ENCODE measurements at places on chromosomes 13 and 19.

- no peak for DNase-seq
These were observed 235.0 kb downstream of the PCCA start for GRCh38 chr13:100323937-100324336.

GRCh38 chr19:6970443-6970842 lies 50.8 kb downstream of the MBD3L2B start:
- DNase-seq = peak; percentile 85

- DNase-seq = no peak
These were observed 2.3 kb upstream of the EPHX3 start for GRCh38 chr19:15234431-15235130.

- DNase-seq = no peak
These were observed 15.5 kb upstream of the RASA3 start for GRCh38 chr13:114147803-114148520.

GRCh38 chr19:47190167-47190727 lies 40.8 kb downstream of the BBC3 start:
- DNase-seq = no peak

GRCh38 chr19:49946415-49946814 lies 14.6 kb downstream of the SIGLEC11 start:
- no peak for DNase-seq

DNA sequence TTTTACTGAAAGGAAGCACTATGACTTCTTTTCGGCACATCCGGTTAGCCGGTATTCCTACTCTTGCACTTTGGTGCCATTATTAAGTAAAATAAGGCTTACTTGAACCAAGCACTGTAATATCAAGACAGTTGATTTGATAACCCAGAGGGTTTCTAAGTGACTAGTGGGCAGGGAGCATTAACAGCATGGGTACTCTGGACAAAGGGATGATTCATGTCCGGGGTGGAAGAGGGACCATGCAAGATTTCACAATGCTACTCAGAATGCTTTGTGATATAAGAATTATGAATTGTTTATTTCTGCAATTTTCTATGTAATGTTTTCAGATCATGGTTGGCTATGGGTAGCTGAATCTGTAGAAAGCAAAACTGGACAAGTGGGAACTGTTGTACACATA lies 282.1 kb downstream of the TDRD3 start:
- no peak for DNase-seq

DNA sequence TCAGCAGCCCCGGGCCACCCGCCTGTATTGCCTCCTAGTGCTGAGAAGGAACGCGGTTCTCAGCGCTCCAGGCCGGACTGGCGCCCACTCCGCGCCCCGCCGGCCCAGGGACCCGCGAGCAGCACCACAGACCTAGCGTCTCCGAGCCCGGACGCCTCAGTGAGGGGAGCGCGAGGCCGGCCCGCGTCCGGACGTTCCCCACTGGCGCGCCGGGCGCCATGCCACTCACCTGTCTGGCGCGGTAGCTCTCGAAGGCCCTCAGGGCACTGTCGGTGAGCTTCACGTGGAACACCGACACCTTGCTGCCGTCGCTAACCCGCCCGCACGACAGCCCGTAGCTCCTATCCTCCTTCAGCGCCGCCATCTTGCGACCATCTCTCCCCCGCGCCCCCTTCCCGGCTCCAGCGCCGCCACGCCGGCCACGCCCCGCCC lies at the start of gene ELL:
Gene ELL, minus strand, starts transcription at position 379 of the 432 bp plus-strand sequence. Its CDS starts 15 bp downstream, at position 364.
- DNase-seq = no peak

GRCh38 chr19:369256-369655 lies 24.7 kb upstream of the MIER2 start:
- DNase-seq = no peak

DNA sequence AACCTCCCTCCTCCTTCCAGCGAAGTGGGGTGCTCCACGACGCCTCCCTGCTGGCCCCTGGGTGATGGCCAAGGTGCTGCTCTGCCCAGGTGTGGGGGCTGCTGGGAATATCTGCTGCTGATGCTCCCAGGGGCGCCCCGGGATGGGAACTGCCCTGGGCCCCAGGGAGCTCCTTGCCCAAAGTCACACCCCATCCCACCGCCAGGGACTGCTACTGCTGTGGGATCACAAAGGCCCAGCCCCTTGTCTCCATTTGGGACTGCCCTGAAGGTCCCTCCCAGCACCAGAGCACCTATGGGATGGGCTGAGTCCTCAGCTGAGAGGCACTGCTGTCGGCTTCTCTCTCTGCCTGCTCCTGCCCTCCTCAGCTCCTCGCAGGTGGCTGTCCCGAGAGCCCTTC lies 19.0 kb downstream of the CHST8 start:
- DNase-seq = no peak

GRCh38 chr13:114105521-114106225 lies 26.8 kb downstream of the RASA3 start:
- no peak for DNase-seq

DNA sequence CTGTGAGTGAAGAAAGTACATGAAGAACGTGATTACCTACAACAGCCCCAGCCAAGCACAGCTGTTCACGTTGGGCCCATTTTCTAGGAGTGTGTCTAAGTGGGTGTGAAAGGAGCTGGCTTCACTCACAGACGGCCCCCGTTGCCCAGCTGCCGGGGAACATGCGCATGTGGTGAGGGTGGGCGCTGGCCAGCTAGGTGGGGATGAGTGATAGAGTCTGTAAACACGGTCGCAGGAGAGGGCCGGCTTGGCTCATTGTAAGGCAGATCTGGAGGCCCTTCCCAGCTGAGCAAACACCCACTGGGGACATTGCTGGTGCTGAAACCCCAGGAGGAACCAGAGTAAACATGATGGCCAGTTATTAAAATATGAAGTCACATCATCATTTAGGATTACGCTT lies 160.5 kb downstream of the TEX29 start:
- DNase-seq = no peak

DNA sequence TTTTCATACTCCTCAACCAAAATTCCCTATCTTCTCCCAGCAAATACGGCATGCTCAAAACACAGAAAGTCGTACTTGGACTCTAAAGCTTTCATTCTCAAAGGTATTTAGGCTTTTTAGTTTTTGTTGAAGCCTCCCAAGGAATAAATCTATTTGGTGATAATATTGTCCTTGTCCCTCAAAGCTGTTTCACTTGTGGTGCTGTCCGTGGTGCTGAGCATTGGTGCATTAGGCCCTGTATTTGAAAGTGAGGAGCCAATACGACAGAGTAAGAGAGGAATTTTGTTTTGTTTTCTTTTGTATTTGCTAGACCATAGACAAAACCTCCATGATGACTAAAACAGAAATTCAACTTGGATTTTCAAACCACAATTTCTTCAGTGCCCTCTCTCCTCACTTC lies 3.2 kb upstream of the LGALS13 start:
- peak; percentile 20 for DNase-seq

- DNase-seq = no peak
These were observed 2.2 kb upstream of the CEACAM18 start for GRCh38 chr19:51476164-51476563.

DNA sequence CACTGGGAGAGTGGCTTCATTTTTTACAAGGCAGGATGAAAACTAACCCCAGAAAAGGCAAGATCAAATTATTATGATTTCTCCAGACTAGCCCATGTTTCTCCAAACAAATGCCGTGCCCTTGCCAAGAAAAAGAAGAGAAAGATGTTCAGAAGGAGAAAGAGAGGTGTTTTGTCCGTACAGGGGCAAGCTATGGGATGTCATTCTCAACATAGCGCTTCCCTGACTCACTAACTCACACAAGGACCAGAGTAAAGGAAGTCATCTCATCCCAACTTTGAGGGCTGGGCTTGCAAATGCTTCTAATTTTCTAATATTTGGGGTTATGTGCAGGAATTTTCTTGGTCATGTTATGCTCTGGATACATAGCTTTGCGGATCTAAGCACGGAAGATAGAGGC lies 224.2 kb upstream of the MAB21L1 start:
- no peak for DNase-seq

GRCh38 chr19:38949580-38950367 lies 19.0 kb downstream of the MRPS12 start:
- peak; percentile 30 for DNase-seq

- no peak for DNase-seq
These were observed 2.4 kb upstream of the CATSPERG start for GRCh38 chr19:38333245-38333644.

DNA sequence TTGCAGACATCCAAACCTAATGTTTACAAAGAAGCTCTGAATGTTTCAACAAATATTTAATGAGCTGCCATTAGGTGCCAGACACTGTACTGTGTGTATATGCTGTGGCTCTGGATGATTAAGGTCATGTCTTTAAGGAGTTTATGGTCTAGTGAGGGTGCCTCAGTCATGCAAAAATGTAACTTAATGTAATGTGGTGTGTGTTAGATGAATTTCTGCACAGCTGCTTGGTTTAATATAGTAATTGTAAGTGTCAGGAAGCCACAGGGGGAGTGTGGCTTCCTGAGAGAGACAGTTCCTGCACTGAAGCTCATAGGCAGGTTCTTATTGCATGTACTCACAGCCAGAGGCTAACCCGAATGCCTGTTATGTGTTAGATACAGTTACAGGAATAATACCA lies 43.3 kb downstream of the SPATA13 start:
- DNase-seq = peak; percentile 76

DNA sequence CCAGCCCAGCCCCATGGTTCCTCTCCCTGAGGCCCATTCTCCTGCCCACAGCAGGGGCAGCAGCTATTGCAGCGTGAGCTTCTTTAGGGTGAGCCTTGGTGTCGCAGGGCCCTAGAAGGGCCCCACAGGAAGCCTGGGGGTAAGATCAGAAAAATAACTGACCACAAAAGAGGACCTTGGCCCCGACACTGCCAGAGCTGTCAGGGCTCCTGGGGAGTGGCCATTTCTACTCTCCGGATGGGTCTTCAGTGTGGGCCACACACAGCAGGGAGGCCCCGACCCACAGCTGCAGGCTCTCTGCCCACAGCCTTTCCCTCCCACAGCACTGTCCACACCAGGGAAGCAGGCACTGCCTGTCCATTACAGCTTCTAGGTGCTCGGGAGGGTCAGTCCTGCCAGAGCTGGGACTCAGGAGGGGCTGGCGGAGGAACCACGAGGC lies 3.5 kb upstream of the SIGLEC8 start:
- no peak for DNase-seq

DNA sequence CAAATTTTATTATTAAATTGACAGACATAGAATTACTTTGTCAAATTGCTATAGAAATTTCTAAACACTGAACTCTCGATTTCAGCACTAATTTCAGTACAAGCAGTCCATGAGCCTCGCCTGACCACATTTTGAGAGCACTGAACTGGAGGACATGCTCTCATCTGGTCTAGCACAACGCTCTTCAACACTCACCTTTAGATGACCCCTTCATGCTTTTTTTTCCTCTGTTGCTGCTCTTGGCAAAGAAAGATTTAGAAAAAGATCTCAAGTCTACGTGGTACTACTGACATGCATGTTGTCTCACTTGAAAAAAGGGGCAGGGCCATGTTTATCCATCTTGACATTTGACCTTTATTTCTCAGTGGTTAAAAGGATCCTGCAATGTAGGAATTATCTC lies 981.5 kb downstream of the DIAPH3 start:
- no peak for DNase-seq

GRCh38 chr19:44587963-44588770 lies 25.2 kb upstream of the IGSF23 start:
- DNase-seq = peak; percentile 89

- DNase-seq = no peak
These were observed 6.1 kb upstream of the CLEC4G start for GRCh38 chr19:7738023-7738422.

GRCh38 chr19:18905513-18906236 lies 9.7 kb upstream of the CERS1 start:
- no peak for DNase-seq

GRCh38 chr13:98823442-98823841 lies 71.0 kb upstream of the SLC15A1 start:
- no peak for DNase-seq

GRCh38 chr19:36113894-36114720 lies 568 bp downstream of the POLR2I start:
- DNase-seq = peak; percentile 6

DNA sequence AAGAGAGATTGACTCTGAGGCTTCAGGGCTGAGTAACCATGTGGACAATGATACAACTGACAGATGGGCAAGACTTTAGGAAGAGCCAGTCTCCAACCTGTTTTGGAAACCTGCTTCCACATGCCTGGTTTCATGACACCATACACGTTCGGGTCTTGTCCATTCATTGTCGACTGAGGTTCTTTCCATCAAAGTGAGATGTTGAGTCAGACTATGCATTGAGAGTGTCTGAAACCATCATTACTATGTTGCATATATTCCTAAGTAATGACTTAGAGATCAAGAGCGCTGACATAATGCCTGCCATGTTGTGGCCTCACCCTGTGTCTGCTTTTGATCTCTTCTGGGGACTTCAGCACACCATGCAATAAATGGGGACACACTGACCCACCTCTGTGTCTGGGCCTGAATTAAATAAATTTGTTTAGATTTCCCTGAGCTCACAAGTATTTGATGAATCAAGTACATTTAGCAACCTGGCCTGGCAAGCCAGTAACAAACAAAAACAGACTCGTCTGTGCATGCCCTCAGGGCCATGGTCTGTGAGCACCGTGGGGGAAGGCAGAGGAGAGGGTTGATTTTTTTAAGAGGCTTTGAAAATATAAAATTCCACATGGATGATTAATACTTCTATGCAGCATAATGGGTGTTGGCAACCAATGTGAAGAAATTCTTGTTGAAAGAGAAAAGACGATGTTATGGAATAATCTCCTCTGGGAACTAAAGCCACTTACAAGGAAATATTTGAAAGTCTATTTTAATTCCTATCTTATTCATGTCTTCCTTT lies 49.9 kb upstream of the UBAC2 start:
- DNase-seq = peak; percentile 23

- DNase-seq = no peak
These were observed 20.7 kb downstream of the CLDN10 start for GRCh38 chr13:95573221-95573620.

GRCh38 chr19:30696514-30696913 lies 324.3 kb downstream of the ZNF536 start:
- no peak for DNase-seq

DNA sequence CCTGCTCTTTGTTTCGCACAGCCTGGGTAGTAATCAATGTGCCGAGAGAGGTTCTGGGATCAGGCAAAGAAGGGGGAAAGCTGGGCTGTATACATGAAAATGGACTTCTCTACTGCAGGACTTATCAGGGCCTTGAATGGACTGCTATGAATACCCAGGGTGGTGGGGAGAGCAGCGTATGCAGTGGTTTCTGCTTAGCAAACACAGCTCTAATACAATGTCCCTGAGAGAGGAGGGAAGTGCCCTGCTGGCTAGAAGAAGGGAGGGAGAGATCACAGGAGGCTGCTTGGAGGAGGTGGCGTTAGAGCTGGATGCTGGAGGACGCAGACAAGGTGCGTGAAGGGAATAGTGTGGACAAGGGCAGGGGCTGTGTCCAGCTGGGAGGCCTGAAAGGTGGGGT lies 116.1 kb downstream of the PTPRS start:
- no peak for DNase-seq

- DNase-seq = no peak
These were observed 170.6 kb upstream of the TSC22D1 start for GRCh38 chr13:44746690-44747089.

All from KBM-7 (cell line).